NCI-H2107 (cell line): ENCODE measurements at places on chromosomes 3 and 15.

DNA sequence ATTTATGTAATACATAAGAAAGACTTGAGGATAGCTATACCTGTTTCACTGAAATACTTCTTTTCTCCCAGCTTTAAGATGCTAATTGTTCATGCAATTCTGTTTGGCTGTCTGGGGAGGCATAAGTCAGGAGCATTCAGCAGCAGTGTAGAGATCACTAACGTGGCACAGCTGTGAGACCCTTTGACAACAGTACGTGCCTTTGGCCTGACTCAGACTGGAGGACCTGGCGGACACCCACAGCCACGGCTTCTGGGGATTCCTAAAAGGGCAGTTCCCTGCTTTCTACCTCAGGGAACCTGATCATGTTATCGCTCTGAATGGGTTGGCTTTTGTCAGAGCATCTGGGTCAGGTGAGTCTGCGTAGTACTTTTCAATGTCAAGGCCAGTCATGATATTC is 295.0 kb upstream of the ICE2 start:
- no peak for DNase-seq

DNA sequence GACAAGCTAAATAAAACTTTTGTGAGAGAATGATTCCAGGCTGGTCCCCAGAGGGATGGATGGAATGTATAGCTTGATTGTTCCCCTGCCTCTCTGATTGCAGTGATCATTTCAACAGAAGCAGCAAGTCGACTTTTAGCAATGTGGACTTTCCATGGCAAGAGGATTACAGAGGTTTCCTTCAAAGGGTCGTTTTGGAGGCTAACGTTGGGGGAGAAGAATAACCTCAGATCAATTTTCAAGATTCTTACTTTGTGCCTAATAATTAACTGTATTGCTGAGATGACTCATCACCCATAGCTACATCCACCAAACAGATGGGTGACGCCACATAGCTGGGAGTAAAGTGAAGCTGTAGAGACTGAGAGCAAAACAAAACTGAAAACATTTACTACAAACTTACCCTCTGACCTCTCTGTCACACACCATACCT is 79.9 kb downstream of the GTPBP8 start:
- DNase-seq, result no peak

DNA sequence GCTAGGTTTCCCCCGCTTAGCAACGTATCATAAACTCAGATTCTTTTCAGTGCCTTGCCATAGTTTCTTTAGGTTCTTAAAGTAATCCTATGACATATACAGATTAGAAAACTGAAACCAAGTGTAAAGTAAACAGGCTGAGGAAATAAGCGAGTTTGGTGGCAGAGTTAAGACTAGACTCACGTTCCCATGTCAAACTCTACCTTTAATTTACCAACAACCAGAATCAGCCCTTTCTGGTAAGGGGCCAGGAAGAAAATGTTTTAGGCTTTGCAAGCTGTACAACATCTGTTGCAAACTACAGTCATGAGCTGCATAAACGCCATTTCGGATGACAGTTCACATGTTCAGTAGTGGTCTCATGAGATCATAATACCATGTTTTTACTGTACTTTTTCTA is 128.0 kb upstream of the PRICKLE2 start:
- no peak for DNase-seq

DNA sequence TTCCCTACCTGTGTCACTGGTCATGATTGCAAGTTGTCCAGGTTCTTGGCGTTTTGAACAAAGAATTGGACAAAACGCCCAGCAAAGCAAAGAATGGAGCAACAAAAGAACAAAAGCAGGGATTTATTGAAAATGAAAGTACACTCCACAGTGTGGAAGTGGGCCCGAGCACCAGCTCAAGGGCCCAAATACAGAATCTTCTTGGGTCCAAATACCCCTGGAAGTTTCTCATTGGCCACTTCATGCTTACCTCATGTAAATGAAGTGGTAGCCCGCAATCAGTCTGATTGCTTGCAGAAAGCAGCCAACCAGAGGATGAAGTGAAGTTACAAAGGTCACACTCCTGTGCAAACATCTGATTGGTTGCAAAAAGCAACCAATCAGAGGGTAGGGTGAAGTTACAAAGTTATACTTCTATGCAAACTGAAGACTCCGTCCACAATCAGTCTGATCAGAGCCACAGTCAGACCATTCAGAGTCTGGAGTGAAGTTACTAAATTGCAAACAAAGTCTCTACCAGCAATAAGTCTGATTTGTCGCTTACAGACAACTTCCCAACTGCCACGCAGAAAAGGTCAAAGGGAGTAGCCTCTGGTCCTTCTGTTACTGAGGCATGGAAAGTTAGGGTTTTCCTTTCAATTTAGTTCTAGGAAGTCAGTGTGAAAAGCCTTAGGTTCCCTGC is 8.3 kb upstream of the TM4SF1 start:
- DNase-seq, result no peak

DNA sequence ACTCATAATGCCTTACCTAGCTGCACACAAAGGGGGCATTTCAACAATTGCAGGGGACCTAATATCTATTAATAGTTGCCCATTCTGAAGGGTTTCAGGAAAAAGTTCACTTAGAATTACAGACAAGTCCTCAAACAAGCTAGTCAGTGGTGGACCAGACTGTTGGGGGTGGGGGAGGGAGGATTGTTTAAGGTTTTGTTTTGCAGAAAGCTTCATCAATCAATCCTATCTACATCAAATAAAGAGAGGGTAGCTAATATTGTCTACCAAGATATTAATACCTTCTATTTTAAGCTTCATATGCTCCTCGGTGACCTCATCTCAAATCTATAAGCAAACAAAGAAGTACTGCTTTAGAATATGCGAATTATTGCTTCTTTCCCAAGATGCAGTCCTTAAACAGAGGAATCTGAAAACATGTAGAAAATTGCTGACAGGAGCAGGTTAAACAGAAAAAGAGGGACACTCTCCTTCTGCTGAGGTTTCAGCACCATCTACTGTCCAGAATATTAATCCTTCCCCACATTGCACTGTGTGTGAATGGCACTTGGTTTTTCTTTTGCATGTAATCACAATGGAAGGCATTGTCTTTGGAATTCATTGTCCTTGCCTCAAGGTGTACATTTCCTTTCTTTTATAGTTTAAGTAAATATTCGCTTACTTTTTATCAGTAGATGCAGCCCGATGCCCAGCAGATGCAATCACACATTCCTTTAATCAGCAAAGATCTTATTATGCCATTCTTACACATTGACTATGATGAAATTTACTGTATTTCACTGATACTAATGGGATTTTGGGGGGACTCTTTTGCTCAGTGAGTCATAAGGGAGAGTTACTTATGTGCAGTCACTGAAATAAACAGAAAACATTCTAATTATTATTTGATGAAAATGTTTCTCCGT is 94.7 kb downstream of the IL5RA start:
- DNase-seq, result peak; percentile 6

DNA sequence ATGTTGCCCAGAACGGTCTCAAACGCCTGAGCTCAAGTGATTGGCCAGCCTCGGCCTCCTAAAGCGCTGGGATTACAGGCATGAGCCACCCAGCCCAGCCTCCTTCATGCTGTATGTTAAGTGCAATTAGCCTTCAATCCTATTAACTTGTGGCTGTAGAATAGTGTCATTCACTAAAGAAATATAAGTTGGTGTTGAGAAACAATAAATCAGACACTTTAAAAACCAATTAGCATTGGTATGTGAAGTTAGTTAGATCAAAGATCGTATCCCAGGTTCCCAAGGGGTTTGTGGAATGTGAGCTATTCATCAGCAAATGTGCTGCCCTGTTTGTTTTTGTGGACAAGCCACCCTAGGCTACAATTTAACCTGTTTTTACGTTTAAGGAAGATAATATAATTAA is 11.0 kb upstream of the PIK3CB start:
- no peak for DNase-seq

GRCh38 chr3:158728061-158728377 is 4.2 kb downstream of the RARRES1 start:
- no peak for DNase-seq

- no peak for DNase-seq
Measured at GRCh38 chr15:81812456-81812855, 233.4 kb downstream of the MEX3B start.

DNA sequence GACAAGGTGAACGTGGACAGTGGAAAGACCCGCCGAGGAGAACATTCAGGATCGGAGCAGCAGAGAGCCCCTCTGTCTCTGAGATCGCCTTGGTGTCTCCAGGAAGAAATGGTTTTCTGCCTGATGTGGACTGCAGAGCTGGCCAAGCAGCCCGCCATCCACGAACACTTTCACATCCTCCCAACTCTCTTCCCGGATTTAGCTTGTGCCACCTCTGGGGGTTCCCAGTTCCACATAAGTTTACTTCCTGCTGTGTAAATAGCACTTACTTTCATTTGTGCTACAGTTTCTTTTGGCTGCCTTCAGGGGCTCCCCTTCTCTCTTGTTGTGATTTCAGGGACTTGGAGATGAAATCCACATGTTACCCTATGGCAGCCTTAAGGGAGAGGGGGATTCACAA is 48.4 kb downstream of the SEMA5B start:
- no peak for DNase-seq

- no peak for DNase-seq
Measured at GRCh38 chr3:128341659-128342395, 124.9 kb downstream of the DNAJB8 start.

- DNase-seq, result no peak
Measured at GRCh38 chr15:80773122-80773551, 6.0 kb upstream of the CEMIP start.

DNA sequence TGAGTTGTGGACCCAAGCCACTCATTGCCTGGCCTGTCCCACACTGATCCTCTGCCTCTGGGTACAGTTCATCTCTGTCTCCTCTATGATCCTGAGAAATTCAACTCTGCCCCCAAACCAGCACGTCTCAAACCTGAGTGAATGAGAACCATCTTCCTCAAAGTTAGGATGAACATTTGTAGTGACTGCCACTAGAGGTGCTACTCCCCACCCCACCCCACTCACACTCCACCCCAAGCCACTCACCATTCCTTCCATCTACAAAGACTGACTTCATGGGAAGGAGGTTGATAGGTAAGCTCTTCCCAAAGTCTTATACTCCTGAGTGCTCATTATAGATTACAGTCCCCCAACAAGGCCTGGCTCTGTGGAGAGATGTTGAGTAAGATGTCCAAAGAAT is 43.8 kb downstream of the NEK10 start:
- no peak for DNase-seq

- DNase-seq, result no peak
Measured at GRCh38 chr3:6448011-6448410, 412.9 kb upstream of the GRM7 start.

DNA sequence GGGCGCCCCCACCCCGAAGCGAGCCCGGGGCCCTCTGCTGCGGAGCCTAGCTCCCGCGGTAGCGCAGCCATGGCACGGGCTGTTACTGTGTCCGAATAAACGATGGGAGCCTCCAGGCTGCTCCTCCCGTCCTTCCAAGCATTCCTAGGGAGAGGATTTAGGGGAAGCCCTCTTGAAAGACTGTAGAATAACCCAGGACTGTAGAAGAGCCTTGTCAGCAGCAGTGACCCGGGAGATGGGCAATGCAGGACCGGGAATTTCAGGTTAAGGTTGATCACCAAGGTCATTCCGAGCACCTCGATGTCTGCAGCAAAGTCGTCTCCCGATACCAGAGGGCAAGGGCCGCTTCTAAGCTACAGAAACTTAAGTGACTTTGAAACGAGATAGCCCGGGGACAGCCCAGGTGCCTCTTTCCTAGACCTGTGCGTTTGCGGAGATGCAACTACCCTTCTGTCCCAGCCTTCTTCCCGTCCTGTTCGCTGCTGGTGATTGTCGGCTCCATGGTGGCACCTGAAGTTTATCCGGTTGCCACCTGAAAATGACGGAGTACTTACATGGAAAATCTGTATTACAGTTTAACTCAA is 753 bp upstream of the MYO5A start:
- DNase-seq, result no peak

DNA sequence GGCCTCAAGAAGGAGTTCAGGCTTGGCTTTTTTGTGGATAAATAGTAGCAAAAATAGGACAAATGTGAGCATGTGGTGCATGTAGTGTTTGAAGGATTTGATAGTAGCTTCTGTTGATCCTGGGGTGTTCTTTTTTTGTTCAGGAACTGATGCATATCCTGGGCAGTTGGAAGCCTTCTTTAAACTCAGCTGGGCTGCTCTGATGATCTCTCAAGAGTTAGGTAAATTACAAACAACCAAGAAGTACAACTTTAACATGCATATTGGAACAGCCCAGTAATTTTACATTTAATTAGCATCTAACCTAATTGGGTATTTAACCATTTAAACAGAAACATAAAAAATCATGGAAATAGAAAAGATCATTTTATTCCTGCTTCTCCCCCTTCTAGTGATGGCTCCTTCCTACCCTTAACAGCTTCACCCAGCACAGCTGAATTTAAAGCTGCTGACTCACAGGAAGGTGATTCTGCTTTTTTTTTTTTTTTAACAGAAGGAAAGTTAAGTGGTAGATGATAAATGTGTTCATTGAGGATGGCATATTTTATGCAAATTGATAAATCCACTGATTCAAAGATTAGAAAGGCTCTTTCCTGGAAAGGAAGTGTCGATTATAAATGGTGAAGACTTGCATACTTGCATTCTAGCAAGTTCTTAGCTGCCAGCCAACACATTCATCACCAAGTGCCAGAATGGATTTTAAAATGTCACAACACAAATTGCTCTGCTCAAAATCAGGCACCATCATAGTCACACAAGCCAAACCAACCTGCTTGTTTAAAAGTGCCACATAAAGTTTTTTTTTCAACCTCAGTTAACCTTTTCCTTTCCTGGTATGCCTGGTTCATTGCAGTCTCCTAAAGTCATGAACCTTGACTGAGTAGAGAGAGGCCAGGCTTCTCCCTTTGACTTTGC is 20.0 kb downstream of the SLC35G2 start:
- no peak for DNase-seq

DNA sequence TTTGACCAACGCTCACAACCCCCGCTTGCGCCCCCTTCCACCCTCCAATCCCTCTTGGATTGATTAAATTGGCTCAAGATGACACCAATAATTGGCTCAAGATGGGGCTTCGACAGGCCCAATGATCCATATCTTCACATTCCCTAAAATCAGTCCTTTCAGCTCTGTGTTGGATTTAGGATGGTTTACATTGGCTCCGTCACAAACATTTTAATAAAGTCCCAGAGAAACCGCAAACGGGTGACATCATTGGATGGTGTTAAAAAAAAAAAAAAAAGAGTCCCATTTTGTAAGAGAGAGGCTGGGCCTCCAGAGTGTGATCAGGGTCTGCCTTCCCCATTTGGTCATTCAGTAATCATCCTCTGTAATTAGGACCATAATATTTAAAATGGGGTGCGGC is 113.4 kb upstream of the MRPS22 start:
- DNase-seq, result no peak

DNA sequence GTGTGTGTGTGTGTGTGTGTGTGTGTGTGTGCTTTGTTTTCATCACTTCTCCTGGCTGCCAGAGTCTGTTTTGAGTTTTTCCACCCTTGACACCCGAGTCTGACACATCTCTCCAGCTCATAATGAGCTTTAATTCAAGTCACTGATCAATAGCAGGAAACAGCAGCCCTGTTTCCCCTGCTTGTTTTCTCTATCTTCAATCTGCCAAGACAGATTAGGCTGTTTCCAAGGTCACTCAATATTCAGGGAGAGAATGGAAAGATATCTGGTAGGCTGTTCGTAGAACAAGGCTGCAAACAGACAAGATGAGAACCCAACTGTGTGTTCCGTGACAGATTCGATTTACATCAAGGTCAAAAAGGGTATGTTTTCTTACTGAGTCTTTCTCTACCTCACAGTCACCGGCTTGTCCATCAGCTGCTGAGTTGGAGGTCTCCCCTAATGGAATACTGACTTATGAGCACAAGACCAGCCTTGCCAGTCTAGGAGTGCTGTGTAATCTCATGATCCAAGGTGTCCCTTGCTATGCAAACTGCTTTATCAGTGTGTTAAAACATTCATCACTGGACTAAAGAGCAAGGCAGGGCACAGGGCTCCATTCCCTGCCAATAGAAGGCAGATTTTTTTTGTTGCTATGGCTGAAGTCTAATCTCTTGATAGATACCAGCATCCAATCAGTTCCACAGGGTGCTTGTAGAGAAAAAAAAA is 187.9 kb upstream of the LMCD1 start:
- DNase-seq, result no peak
